ENCODE measurements at places on chromosomes 3 and 15. TPM values are rescaled to one million over a fixed set of nuclear protein-coding genes. Genes with fewer than 3 reads are reported as not detected.

The BNC1 gene
- not detected for total RNA-seq

GRCh38 chr15:38549222-38549621, 15.4 kb downstream of the RASGRP1 start:
- H3K27me3 ChIP-seq = no peaks in the 10 kb centered on the region
- no peak overlapping the region for H3K4me3 ChIP-seq
- peaks cover 78% of the 10 kb centered on the region for H3K4me1 ChIP-seq
- H3K27ac ChIP-seq = peak overlapping the region; percentile 35
- DNase-seq = no peak

- no peak for DNase-seq
- no peaks in the 10 kb centered on the region for H3K36me3 ChIP-seq
- H3K4me1 ChIP-seq = no peaks in the 10 kb centered on the region
- no peak overlapping the region for H3K27ac ChIP-seq
Observed at GRCh38 chr3:157782236-157782635, 279.0 kb upstream of the VEPH1 start.

The MAPKAPK3 gene
- total RNA-seq = 224 TPM

DNA sequence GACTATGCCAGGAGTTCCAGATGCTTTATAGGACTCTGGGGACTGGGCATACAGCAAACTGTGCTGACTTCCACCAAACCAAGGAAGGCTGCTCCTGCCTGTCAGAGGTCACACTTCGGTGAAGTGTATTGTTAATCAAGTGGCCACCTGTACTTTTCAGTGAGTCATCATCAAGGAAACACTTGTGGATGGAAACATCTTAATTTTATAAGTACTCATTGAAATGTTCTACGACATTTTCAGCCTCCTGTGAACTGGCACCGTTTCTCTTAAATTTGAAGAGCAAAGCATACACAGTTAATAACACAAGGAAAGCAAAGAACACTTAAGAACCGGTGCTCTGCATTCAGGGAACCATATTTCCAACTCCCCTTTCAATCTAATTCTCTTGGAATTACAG, 801.7 kb upstream of the DPPA4 start:
- H3K4me3 ChIP-seq = no peak overlapping the region
- DNase-seq = no peak
- no peak overlapping the region for H3K27ac ChIP-seq
- no peaks in the 10 kb centered on the region for H3K36me3 ChIP-seq
- no peaks in the 10 kb centered on the region for H3K27me3 ChIP-seq
- no peaks in the 10 kb centered on the region for H3K4me1 ChIP-seq

DNA sequence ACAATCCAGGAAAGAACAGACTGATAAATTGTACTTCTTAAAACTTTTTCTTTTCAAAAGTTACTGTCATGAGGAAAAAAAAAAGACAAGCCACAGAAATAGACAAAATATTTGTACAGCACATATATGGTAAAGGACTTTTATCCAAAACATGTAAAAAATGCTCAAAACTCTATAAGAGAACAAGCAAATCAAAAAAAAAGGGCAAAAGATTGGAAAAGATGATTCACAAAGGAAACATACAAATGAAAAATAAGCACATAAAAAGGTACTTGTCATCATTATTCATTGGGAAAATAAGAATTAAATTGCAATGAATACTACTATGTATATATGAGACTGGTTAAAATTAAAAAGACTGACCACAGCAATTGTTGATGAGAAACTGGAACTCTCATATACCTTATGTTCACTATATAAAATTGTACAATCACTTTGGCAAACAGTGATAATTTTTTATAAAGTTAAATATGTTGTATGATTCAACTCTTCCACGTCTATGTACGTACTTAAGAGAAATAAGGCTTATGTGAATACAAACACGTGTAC, 39.7 kb downstream of the DIPK2A start:
- H3K4me3 ChIP-seq = no peak overlapping the region
- peaks cover 5% of the 10 kb centered on the region for H3K27me3 ChIP-seq
- H3K4me1 ChIP-seq = no peaks in the 10 kb centered on the region
- DNase-seq = no peak
- H3K27ac ChIP-seq = no peak overlapping the region
- H3K36me3 ChIP-seq = no peaks in the 10 kb centered on the region

The HTR3E gene
- total RNA-seq = not detected

DNA sequence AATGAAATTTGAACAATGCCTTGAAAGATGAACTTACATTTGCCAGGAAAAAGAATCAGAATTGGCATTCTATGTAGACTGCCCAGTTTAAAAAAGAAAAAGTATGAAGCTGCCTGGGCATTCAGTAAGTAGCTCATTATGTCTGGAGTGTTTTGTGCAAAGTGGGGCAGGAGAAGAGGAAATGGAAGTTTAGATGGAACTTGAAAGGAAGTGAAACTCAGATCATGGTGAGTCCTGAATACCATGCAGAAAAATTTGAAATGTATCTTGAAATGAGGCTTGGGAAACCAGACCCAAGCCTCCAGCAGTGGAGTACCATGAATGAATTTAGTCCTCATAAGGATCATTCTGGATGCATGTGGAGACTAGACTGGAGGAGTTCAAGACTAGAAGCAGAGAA, 4.8 kb upstream of the MORC1 start:
- no peaks in the 10 kb centered on the region for H3K27me3 ChIP-seq
- no peaks in the 10 kb centered on the region for H3K4me1 ChIP-seq
- no peak overlapping the region for H3K4me3 ChIP-seq

The ATP8B4 gene
- total RNA-seq = 39.2 TPM

GRCh38 chr3:29745232-29745870, 464.5 kb downstream of the RBMS3 start:
- DNase-seq = no peak
- no peak overlapping the region for H3K4me3 ChIP-seq
- H3K27ac ChIP-seq = no peak overlapping the region
- no peaks in the 10 kb centered on the region for H3K27me3 ChIP-seq
- no peaks in the 10 kb centered on the region for H3K36me3 ChIP-seq

GRCh38 chr15:60162968-60163355, 158.9 kb downstream of the FOXB1 start:
- H3K4me3 ChIP-seq = no peak overlapping the region
- H3K27ac ChIP-seq = no peak overlapping the region
- no peaks in the 10 kb centered on the region for H3K36me3 ChIP-seq
- peaks cover 21% of the 10 kb centered on the region for H3K27me3 ChIP-seq

- H3K36me3 ChIP-seq = no peaks in the 10 kb centered on the region
- no peak for DNase-seq
Observed at GRCh38 chr3:103126115-103126514, 691.3 kb downstream of the ZPLD1 start.

DNA sequence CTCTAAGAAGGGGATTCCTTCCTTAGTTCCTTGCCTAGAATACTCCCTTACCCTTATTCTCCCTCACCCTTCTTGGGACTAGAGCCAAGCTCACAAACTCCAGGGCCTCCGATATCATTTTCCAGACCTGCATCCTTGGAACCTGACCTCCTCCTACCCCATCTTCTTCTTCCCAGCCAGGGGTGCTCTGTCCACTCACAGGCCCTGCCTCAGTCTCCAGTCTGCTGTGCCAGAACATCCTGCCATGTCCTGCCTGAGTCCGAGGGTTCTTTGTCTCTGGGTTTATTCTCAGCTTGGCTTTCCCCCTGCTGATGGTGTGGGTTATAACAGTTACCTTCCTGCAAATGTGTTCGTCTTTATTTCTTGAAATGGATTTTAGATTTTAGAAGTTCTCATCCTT, 59.9 kb upstream of the MCF2L2 start:
- peaks cover 35% of the 10 kb centered on the region for H3K36me3 ChIP-seq
- no peak for DNase-seq
- no peaks in the 10 kb centered on the region for H3K27me3 ChIP-seq

The PROK2 gene
- total RNA-seq = 0.23 TPM

DNA sequence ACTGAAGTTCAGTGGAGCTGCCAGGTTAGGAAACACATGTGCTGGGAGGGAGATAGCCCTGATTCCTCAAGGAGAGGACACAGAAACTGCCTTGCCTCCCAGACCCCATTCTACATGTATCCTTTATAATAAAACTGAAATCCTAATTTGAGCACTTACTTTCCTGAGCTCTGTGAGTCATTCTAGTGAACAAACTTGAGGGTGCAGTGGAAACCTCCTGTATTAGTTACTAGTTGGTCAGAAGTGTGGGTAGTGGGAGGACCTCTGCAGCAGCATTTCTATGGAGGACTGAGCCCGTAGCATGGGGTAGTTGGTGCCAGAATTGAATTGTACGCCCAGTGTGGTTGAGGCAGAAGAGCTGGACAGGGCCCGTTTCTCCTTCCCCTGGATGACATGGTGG, 23.9 kb downstream of the ATP1B3 start:
- H3K36me3 ChIP-seq = peaks cover 62% of the 10 kb centered on the region
- H3K4me1 ChIP-seq = peaks cover 11% of the 10 kb centered on the region
- no peak overlapping the region for H3K27ac ChIP-seq
